Fibroblast of villous mesenchyme (primary cell): ENCODE measurements at places on chromosomes 7 and 10.
A peak's percentile ranks its signal among the peaks of the same experiment; 100 is the strongest.

GRCh38 chr10:128865436-128866195, 601.4 kb upstream of the MGMT start:
- DNase-seq, result no peak

GRCh38 chr10:47257396-47258120, 42.4 kb upstream of the GDF10 start:
- peak; percentile 20 for DNase-seq

GRCh38 chr10:86520871-86521677, 518 bp downstream of the WAPL start:
- peak; percentile 76 for DNase-seq

- peak; percentile 86 for DNase-seq
Observed at GRCh38 chr10:61935077-61935476, 33.6 kb downstream of the ARID5B start.

- no peak for DNase-seq
Observed at GRCh38 chr10:79179164-79179956, 110.6 kb downstream of the ZMIZ1 start.

DNA sequence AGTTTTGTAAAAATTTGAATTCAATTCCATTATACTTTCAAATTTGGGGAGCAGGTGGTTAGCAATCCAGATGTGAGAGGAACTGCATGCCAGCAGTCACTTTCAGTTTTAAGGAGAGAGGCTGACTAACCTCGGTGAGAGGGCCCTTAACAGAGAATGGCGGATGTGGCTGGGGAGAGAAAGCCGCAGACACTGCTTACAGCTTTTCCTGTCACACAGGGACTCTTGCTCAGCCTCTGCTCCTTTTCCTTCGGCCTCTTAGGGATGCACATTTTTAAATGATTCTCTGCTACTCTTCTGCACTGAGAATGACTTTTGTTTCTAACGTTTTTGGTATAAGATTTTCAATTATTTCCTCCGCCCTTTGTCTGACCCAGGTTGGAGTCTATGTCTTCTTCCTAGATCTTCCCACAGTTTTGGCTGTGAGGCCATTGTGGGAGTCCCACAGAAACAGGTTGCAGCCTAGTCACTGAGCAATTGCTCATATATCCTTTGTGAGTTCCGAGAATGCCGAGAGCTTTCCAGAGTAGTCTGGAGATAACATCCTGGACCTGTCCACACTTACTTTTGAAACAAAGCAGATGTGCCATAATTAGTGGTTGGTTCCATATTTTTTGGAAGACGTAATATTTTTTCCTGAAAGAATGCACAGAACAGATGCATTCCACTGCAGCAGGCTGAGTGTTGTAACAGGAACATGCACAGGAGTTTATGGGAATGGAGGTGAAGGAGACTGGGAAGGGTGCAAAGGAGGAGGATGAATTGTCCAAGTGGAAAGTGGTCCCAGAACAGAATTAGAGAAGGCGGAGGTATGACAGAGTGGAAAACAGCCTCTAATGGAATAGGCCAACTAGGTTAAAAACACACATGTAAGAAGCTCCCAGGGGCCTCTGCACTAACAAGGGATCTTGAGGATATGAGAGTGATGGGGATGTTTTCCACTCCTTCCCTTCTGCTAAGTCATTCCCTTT, 168.0 kb upstream of the ZNF32 start:
- DNase-seq, result peak; percentile 98

- DNase-seq, result no peak
Observed at GRCh38 chr10:26436848-26437247, 1.3 kb upstream of the APBB1IP start.

DNA sequence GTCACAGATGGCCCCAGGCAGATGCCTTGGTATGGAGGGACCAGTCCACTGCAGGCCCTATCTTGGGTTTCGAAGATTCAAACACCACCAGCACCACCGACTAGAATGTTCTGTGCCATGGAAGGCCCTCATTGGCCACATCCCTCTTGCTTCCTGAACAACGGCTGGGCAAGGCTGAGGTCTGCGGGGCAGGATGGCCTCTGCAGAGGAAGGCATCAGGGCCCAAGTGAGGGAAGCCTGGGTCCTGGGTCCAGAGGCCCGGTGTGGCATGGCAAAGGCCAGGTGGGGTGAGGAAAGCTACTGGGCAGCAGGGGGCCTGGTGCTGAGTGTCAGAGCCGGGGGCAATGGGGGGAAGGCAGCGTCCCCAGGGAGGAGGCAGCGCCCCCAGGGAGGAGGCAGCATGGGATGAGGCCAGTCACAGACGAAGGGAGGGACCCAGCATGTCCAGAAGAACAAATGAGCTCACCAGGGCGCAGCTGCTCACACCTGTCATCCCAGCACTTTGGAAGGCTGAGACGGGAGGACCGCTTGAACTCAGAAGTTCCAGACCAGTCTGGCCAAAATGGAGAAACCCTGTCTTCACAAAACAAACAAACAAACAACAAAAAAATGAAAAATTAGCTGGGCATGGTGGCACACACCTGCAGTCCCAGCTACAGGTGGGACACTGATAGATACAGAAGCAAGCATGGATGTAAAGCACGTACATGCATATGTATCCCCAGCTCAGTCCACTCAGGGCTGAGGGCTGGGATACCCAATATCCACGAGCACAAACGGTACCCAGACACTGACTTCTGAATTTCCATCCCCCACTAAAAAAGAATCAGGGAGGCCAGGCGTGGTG, 64.4 kb downstream of the PROSER2 start:
- no peak for DNase-seq

DNA sequence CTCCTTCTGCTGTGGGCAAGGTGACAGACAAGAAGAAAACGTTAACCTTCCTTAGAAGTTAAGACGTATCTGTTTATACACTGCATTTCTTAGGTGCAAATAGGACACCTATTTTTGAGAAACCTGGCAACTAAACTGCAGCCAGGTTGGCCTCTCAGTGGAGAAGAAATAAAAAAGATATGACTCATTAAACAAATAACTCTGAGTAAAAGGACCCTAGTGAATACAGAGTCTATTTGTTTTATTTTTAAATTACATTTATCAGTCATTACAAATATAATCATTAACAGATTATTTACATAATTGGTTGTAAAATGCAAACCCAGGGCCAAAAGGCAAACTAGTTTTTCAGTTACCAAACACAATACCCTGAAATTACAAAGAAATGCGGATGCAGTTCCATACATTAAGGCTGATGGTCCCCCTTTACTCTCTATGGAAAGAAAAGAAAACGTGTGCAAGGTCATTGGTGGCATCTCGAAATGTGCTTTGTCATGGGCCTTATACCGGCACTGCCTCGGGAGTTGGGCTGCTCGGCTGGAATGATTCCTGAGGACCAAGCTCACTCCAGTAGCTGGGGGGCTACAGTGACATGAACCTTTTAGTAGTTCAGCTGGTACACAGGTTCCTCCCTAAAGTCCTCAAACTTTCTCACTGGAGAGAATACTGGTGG, 38.4 kb downstream of the ADRB1 start:
- DNase-seq, result no peak

- DNase-seq, result no peak
Observed at GRCh38 chr10:16505161-16505560, 16.5 kb downstream of the C1QL3 start.

GRCh38 chr7:156204820-156205219, 392.6 kb upstream of the SHH start:
- no peak for DNase-seq

- no peak for DNase-seq
Observed at GRCh38 chr7:66503036-66503370, 125.7 kb upstream of the KCTD7 start.

- DNase-seq, result peak; percentile 30
Observed at GRCh38 chr7:909358-910329, 33.3 kb downstream of the GET4 start.

- peak; percentile 1 for DNase-seq
Observed at GRCh38 chr10:86203162-86203905, 163.3 kb downstream of the GRID1 start.

GRCh38 chr7:2115760-2116447, 116.8 kb downstream of the MAD1L1 start:
- DNase-seq, result no peak

DNA sequence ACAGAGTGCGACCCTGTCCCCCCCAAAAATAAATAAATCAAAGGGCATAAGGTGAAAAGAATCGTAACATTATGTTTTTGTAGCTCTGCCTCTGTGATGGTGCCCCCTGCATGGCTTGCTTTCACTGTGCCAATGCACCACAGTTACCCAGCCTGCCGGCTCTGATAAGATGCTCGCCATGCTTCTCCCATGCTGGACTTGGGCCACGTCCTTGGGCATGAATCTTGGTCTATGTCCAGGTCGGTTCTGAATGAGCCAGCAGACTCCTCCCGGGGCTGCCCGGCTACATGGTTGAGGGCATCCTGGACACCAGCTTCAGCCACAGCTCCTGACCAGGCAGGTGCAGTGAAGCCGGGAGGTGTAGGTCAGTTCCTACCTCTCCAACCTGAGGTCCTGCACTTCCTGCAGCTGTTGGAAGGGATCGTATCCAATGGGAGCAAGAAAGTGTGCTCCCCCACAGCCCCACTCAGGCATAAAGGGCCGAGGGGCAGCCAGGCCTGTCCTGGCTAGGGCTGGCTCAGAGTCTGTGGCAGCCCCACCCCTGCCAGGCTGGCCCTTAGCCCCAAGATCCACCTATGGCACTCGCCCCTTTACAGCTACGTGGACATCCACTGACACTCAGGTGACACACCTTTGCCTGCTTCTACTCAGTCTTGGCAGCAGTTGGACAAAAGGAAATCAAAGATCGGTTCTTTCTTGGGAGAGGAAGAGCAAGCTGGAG, 34.1 kb downstream of the CHST3 start:
- DNase-seq, result no peak

DNA sequence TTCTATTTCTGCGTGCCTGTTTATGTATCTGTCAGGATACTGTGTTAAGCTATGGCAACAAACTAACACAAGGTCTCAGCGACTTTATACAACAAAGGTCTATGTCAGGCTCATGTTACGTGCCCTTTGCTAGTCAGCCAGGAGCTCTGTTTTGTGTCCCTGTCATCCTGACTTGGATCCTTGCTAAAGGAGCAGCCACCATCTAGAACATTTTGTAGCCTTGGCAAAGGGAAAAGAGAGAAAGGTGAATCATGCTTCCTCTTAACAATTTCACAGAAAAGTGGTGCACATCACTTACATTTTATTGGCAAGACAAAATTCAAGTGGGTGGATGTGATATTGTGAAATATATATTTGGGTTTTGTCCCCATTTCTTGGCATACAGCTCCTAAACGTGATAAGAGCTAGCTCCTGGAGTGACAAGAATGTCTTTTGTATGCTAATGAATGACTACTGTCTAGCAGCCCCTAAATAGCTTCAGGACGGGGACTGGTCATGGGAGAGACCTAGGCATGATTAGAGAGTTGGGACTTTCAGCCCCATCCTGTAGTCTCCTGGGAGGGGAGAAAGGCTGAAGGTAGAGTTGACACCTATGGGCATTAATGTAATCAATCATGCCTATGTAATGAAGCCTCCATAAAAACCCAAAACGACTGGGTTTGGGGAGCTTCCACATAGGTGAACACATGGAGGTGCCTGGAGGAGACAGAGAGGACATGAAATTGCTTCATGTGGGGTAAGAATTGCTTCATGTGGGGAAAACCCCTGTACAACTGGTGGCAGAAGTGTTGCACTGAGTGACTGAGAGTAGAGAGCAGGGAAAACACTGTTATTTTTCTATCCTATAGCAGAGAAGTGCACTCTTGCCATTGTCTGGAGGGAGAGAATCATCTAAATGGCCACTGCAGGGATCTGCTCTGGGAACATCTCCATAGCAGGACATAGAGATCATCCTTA, 33.0 kb downstream of the MRPL32 start:
- peak; percentile 53 for DNase-seq

- no peak for DNase-seq
Observed at GRCh38 chr7:107370816-107371215, 99.0 kb upstream of the GPR22 start.

DNA sequence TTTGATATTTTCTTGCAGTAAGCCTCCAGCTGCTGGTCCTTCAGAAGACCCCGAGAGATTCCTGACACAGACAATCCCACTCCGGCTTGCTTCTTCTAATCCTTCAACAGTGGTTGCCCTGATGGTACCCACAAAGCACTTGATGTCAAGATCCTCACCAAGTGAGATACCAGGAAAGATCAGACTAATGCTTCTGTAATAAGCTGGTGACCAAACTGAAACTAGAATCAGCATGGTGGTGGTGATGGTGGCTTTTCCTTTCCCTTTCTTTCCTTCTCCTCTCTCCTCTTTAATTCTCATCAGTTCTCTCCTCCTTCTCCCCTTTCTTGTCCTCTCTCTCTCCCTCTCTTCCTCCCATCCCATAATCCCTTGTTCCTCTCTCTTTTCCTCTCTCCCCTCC, 25.8 kb upstream of the CASD1 start:
- DNase-seq, result no peak

DNA sequence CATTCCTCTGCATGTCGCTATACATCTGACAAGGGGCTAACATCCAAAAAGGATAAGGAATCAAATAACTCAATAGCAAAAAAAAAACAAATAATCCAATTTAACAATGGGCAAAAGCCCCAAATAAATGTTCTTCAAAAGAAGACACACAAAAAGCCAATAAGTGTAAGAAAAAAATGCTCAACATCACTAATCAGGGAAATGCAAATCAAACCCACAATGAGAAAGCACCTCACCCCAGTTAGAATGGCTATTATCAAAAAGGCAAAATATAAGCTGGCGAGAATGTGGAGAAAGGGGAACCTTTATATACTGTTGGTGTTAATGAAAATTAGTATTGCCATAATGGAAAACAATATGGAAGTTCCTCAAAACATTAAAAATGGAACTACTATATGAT, 14.3 kb downstream of the ARHGAP12 start:
- DNase-seq, result no peak

- no peak for DNase-seq
Observed at GRCh38 chr10:124078714-124079113, 14.7 kb downstream of the CHST15 start.

- DNase-seq, result no peak
Observed at GRCh38 chr7:71239586-71240268, 107.8 kb downstream of the GALNT17 start.

DNA sequence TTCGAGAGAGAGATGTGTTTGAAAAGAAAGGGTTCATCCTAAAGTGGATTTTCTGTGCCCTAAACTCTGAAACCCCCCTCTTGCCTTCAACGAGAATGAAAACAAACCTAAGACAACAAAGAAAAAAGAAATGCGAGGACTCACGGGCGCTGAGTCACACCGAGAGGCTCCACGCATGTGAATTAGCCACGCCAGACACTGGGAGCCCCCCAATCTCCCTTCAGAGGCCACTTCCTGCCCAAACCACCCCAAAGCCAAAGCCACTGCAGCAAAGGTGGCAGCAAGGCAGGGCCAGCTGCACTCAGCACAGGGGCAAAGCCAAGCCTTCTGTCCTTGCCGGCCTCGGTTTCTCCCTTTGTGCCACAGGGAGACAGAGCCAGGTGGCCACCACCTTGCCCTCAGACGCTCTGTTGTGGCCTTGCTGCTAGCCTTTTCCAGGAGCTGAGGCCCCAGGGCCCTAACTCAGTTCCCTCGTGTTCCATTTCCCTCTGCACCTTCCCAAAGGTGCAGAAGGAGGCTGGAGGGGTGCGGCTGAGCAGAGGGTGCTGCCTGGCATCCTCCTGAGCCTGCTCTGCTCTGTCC, 93.3 kb downstream of the FAM53B start:
- DNase-seq, result no peak

GRCh38 chr7:90211391-90212148, at the start of gene STEAP2:
Gene STEAP2, plus strand, starts transcription at chr7:90211740. Its CDS starts 13,343 bp downstream, at chr7:90225083.
- DNase-seq, result peak; percentile 84

GRCh38 chr10:125035588-125036295, 93.8 kb downstream of the ZRANB1 start:
- no peak for DNase-seq

GRCh38 chr7:134701272-134701671, 54.6 kb downstream of the BPGM start:
- peak; percentile 56 for DNase-seq
